ENCODE measurements at places on chromosomes 11 and 22.

DNA sequence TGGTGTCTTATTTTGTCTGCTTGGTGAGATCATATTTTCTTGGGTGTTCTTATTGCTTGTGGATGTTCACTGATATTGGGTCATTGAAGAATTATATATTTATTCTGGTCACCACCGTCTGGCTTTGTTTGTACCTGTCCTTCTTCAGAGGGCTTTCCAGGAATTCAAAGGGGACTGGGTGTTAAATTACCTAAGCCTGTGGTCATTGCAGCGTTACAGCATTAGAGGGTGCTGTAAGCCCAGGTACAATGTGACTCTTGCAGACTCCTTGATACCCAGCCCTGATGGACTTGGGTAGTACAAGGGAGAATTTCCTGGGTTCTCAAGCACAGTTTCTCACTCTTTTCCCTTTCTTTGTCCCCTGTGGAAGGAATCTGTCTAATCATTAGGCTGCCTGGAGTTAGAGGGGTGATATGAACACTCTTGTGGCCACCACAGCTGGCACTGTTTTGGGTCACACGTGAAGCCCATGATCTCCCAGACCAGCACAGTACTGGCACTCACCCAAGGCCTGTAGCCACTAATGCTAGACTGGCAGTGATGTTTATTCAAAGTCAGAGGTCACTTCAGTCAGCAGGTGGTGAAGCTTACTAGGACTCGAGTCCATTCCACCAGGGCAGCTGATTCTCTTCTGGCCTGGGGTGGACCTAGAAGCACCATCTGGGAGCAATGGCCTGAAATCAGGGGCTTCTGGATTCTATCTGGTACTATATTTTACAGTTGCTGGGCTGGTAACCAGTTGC lies 56.1 kb upstream of the NARS2 start:
- H3K27ac ChIP-seq, result no peak overlapping the region
- no peaks in the 10 kb centered on the region for H3K4me1 ChIP-seq
- DNase-seq, result no peak
- H3K27me3 ChIP-seq, result no peaks in the 10 kb centered on the region

- H3K36me3 ChIP-seq, result no peaks in the 10 kb centered on the region
- H3K27ac ChIP-seq, result peak overlapping the region; percentile 55
- peak overlapping the region; percentile 24 for H3K4me3 ChIP-seq
Observed at GRCh38 chr11:8067929-8068575, 13.0 kb upstream of the TUB start.

DNA sequence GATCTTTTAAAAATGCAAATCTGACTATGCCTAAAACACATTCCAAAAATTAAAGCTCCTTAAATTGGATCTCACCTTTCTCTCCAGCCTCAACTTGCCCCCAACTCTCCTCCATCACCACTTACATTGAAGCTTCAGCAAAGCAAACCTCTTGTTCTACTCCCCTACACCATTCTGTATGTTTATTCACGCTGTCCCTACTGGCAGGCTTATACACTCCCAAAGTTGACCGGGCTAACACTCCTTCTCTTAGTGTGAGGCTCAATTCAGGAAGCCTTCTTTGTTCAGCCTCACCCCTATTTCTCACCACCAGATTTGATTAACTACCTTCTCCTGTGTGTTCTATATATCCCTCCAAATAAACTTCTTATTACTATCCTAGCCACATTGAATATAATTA lies 1.8 kb upstream of the GDPD4 start:
- no peaks in the 10 kb centered on the region for H3K4me1 ChIP-seq
- H3K36me3 ChIP-seq, result no peaks in the 10 kb centered on the region
- no peak overlapping the region for H3K27ac ChIP-seq
- H3K27me3 ChIP-seq, result no peaks in the 10 kb centered on the region
- no peak overlapping the region for H3K4me3 ChIP-seq
- DNase-seq, result no peak

GRCh38 chr11:128151338-128151737 lies 436.0 kb downstream of the ETS1 start:
- H3K27ac ChIP-seq, result no peak overlapping the region
- no peaks in the 10 kb centered on the region for H3K27me3 ChIP-seq
- H3K36me3 ChIP-seq, result no peaks in the 10 kb centered on the region
- no peaks in the 10 kb centered on the region for H3K4me1 ChIP-seq

DNA sequence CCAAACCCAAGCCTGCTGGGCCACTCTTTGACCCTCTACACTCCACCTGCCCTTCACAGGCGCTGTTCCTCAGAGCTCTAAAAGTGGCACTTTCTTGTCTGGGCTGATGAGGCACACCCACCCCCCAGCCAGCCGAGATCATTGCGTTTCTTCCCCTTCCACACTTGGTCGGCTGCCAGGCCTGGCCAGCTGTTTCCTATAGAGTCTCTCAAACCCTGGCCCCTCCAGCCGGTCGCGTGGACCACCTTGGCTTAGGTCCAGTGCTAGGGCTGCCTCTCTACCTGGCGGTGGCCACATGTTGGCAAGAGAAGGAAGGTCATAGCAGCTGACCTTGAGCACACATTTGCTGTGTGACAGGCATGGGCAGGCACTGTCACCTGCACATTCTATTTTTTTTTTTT lies 60.6 kb downstream of the PPP6R2 start:
- peak; percentile 41 for DNase-seq
- H3K36me3 ChIP-seq, result peaks cover 27% of the 10 kb centered on the region
- H3K4me1 ChIP-seq, result no peaks in the 10 kb centered on the region
- H3K27ac ChIP-seq, result no peak overlapping the region

DNA sequence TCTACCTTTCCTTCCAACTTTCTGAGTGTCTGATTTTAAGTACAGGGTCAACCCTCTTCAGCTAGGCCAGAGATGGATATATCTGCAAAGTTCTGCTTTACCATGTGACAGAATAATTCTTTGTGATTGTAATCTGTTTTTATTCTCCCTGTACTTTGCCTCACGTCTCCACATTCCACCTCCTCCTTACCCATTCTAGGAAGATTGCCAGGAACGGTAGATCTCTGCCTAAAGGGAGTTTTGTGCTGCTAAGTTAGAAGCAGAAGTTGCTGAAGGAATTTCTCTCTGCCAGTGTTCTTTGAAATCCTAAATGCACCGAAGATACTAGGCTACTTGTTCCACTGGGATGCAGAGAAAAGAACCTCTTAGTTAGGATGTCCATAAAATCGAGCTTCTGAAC lies 20.7 kb upstream of the FAM181B start:
- H3K27me3 ChIP-seq, result peaks cover 18% of the 10 kb centered on the region
- H3K4me1 ChIP-seq, result no peaks in the 10 kb centered on the region
- no peak overlapping the region for H3K4me3 ChIP-seq
- H3K27ac ChIP-seq, result no peak overlapping the region
- no peaks in the 10 kb centered on the region for H3K36me3 ChIP-seq

DNA sequence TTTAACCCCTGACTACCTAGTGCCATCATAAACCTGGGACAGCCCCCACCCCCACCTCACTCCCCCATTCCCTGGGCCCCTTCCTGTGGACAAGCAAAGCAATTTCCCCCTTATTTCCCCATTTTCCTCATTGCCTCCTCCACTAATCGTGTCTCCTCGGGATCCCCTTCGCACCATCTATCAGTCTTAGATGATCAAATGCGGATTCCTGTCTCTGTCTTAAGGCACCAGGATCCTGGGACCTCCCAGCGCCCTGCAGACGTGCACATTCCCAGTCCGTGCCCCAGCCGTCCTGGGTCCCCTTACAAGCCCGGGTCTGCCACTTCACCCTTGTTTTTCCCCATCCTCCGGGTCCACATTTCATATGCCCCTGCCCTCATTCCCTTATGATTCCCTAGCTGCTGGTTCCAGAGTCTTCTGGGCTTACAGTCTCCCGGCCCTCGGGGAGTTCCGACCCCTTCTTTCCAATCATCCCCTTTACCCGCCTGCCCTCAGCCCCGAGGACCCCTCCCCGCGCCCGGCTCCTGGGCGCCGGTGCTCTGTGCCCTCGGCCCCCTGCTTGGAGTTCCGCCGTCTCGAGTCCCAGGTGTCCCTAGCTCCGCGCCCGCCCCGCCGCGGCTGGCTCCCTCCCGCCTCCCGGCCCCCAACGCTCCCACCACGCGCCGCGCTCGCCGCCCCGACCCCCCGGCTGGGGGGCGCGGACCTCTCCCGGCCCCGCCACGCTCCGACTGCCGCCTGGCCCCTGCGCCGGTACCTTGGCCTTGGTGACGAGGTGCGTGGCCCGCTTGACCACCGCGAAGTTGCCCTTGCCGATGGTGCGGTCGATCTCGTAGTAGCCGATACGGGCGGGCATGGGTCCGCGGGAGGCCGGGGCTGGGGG lies 599 bp downstream of the SIK3 start:
- H3K4me3 ChIP-seq, result peak overlapping the region; percentile 77
- no peaks in the 10 kb centered on the region for H3K36me3 ChIP-seq
- peaks cover 39% of the 10 kb centered on the region for H3K4me1 ChIP-seq
- no peaks in the 10 kb centered on the region for H3K27me3 ChIP-seq
- DNase-seq, result peak; percentile 90

GRCh38 chr22:35310556-35311550 lies 11.2 kb downstream of the TOM1 start:
- peak; percentile 36 for DNase-seq
- no peak overlapping the region for H3K4me3 ChIP-seq

GRCh38 chr11:69154211-69154913 lies 1.4 kb upstream of the SMIM38 start:
- H3K27me3 ChIP-seq, result no peaks in the 10 kb centered on the region
- DNase-seq, result no peak
- no peak overlapping the region for H3K4me3 ChIP-seq
- H3K27ac ChIP-seq, result no peak overlapping the region
- peaks cover 17% of the 10 kb centered on the region for H3K4me1 ChIP-seq

DNA sequence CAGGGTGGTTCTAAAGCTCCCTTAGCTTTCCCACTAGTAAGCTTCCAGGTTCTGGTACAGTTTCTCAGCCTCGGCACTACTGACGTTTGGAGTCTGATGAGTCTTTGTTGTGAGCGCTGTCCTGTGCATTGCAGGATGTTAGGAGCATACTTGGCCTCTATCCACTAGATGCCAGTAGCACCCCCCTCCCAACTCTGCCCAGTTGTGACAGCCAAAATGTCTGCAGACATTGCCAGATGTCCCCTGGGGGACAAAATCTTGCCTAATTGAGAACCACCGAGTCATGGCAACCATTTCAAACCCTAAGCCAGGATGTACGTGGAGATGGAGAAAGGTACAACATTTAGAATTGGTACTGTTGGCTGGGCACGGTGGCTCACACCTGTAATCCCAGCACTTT lies 68.7 kb downstream of the PTPRJ start:
- no peaks in the 10 kb centered on the region for H3K27me3 ChIP-seq
- H3K36me3 ChIP-seq, result no peaks in the 10 kb centered on the region
- peaks cover 14% of the 10 kb centered on the region for H3K4me1 ChIP-seq
- peak overlapping the region; percentile 8 for H3K27ac ChIP-seq
- no peak for DNase-seq
- H3K4me3 ChIP-seq, result no peak overlapping the region

DNA sequence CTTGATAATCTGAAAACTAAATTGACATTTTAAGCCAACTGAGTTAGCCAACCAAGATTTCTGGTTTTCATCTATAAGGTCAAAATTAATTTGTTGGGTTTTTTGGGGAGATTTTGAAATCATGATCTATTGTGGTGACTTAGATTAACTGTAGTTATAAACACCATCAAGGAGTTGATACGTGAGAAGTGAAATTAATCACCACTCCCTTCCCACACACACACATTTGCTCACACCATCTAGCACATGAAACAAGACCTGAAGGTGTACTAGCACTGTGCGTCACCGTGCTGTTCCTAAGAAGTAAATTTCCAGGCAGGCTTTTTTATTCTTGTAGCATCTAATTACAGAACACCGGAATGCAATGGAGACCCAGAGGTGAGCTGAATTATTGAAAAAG lies 2.1 kb downstream of the OR5B21 start:
- no peak overlapping the region for H3K4me3 ChIP-seq
- no peak overlapping the region for H3K27ac ChIP-seq
- H3K27me3 ChIP-seq, result no peaks in the 10 kb centered on the region
- no peak for DNase-seq

GRCh38 chr11:95563173-95563572 lies 226.4 kb downstream of the FAM76B start:
- H3K4me1 ChIP-seq, result peaks cover 31% of the 10 kb centered on the region
- H3K36me3 ChIP-seq, result no peaks in the 10 kb centered on the region
- H3K27me3 ChIP-seq, result no peaks in the 10 kb centered on the region

- no peaks in the 10 kb centered on the region for H3K36me3 ChIP-seq
- H3K4me1 ChIP-seq, result peaks cover 9% of the 10 kb centered on the region
- no peak overlapping the region for H3K4me3 ChIP-seq
Observed at GRCh38 chr11:2072551-2073261, 66.5 kb downstream of the IGF2 start.

GRCh38 chr11:110071197-110071596 lies 22.0 kb upstream of the ZC3H12C start:
- H3K27me3 ChIP-seq, result no peaks in the 10 kb centered on the region
- no peak overlapping the region for H3K4me3 ChIP-seq
- H3K36me3 ChIP-seq, result no peaks in the 10 kb centered on the region
- no peak overlapping the region for H3K27ac ChIP-seq
- H3K4me1 ChIP-seq, result peaks cover 10% of the 10 kb centered on the region

- peaks cover 28% of the 10 kb centered on the region for H3K4me1 ChIP-seq
- no peak overlapping the region for H3K4me3 ChIP-seq
- peak; percentile 71 for DNase-seq
- no peaks in the 10 kb centered on the region for H3K27me3 ChIP-seq
- H3K27ac ChIP-seq, result no peak overlapping the region
- peaks cover 3% of the 10 kb centered on the region for H3K36me3 ChIP-seq
Observed at GRCh38 chr22:24144056-24144777, 37.1 kb upstream of the SUSD2 start.

DNA sequence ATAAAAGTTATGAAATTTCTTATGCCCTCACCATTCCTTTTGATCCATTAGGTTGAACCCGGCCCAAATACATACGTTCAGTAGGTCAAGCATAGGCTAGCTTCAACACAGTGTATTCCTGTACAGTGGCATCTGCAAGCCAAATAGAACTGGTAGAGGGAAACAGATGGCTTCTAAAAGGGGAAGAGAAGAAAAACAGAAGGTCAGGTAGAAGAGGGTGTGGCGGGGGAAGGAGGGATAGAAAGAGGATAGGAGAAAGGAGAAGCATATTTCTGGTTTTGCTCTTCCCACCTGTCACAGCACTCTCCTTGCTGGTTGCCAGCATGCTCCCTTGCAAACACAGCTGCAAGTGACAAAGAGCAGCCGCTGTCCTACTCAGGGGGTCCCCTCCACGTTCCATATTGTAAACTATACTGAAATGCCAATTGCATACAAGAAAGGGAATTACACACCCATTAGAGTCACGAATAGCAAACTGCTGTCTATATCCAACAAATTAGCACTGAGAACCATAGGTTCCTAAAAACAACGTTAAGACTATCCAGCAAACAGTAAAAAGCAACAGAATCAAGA lies 71.8 kb downstream of the PHF21A start:
- H3K27me3 ChIP-seq, result no peaks in the 10 kb centered on the region
- H3K27ac ChIP-seq, result no peak overlapping the region
- H3K4me1 ChIP-seq, result peaks cover 18% of the 10 kb centered on the region
- no peak for DNase-seq
- no peak overlapping the region for H3K4me3 ChIP-seq

DNA sequence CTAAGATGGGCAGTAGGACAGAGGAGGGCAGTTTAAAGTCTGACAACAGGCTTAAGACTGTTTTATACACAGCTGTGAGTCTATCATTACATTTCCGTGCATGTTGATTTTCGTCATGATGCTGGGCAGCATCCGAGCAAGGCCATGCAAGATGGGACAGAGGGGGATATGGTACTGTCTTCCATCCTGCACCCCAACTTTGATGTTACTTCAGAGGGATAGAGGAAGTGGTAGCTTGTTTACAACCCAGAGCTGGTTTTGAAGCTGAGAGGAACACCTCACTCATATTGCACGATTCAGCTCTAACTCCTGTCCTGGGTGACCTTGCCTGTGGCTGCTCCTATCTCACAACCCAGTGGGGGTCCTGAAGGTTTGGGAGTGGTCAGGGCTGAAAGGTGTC lies 3.0 kb upstream of the SORL1 start:
- H3K4me1 ChIP-seq, result peaks cover 4% of the 10 kb centered on the region
- no peak overlapping the region for H3K27ac ChIP-seq
- no peaks in the 10 kb centered on the region for H3K36me3 ChIP-seq
- no peak for DNase-seq
- peaks cover 45% of the 10 kb centered on the region for H3K27me3 ChIP-seq
- no peak overlapping the region for H3K4me3 ChIP-seq

Measured in osteoblast (primary cell).